ENCODE measurements at places on chromosomes 7 and 10. TPM values are rescaled to one million over a fixed set of nuclear protein-coding genes. Genes with fewer than 3 reads are reported as not detected.

DNA sequence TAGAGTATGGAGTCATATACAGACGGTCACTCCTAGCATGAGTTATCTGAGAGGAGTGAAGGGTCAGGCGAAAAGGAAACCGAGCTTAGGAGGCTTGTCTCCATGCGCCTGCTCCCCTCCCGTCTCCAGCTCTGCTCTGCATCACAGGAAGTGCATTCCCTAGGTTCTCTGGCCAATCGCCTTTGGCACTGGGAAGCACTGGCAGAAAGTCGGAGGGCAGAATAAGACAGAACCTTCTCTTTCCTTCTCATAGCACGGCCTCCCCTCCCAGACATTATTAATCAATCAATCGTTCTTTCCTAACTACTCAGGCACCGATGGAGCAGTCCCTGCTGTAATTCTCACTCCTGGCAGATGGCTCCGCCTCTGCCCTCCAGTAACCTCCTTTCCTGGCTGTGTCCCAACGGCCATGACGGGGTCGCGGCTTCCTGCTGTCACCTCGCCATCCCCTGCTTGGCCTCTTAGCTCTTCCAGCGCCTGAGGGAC is 177.1 kb downstream of the FRMD4A start:
- no peak for DNase-seq

- DNase-seq: no peak
These were observed 48.7 kb downstream of the COL13A1 start for GRCh38 chr10:69850440-69850839.

GRCh38 chr7:104536956-104537355 is 208.6 kb downstream of the LHFPL3 start:
- DNase-seq: no peak

GRCh38 chr7:152527610-152528032 is 91.8 kb upstream of the KMT2C start:
- no peak for DNase-seq

Gene SEMA3E
- not detected for total RNA-seq
